ENCODE measurements at places on chromosomes 13 and 19.

DNA sequence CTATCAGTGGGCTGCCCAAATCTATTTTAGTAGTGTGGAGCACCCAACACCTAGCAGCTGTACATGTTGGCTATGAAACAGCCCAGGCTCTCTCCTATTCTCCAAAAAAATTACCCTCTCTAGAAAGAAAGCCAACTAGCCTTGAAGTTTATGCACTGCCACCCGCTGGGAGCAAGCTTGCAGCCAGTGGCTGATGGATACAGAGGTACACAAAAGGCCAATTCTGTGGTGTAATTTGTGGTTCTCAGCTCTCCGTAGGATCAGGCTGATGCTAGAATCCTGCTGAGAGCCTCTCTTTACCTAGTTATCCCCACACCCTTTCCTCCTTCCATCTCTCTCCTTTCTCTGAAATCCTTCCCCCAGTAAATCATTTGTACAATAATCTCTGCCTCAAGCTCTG is 1120.7 kb downstream of the DIAPH3 start:
- peak; percentile 84 for DNase-seq

- DNase-seq = no peak
These were observed 1.6 kb upstream of the TIMM13 start for GRCh38 chr19:2428756-2429711.

GRCh38 chr19:15893477-15893876 is 4.4 kb downstream of the CYP4F2 start:
- no peak for DNase-seq

DNA sequence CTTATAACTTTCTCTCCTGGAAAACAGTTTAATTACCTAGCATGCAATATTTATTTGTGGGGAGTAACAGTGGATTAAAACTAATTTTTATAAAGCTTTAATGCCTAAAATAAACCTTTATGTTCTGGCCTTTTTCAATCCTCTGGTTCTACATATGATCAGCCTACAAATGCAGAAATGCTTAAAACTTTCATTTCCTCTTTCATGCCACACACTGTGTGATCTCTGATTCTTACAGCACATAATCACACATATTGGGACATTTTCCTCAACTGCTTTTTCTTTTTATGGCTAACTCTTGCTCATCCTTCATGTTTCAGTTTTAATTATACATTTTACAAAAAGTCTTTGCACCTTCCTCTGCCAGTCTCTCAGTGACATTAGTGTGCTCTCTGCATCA is 910.8 kb upstream of the SLITRK6 start:
- no peak for DNase-seq

DNA sequence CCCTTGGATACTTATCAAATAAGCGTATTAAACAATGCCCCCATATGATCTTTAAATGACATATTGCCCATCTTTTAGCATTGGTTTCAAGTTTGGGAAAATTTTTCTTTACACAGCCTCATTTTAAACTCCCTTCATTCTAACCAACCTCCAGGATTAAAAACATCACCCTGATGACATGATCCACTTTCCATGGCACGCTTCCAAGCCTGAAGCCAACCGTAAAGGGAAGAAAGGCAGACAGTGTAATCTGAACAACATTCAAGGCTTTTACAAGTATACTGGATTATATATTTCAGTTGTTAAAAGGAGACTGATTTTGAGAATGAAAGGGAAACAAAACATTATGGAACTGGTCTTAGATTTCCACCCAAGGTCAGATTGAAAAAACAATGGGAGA is 1721.9 kb downstream of the OLFM4 start:
- no peak for DNase-seq

DNA sequence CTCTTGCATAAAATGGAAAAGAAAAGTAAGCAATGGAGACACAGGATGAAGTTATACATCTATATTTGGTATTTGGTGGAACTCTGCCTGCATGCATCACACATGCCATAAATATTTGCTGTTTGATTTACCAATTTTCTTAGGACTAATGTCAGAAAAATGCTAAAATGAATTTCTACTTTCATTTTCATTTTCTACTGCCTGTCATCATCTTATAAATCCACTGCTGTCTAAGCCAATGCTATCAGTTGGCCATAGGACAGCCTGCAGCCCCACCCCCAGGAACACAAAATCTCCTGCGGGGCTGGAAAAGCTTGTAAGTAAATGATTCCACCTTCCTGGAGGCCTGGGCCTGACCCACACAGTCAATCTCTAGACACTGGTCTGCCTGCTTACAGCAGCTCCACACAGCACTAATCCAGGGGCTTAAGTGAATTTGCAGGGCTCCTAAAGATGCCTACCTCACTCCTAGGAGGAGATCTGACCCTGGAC is 122.0 kb downstream of the ENOX1 start:
- DNase-seq = peak; percentile 82

GRCh38 chr13:25775986-25776385 is 275.8 kb downstream of the SHISA2 start:
- DNase-seq = no peak

- DNase-seq = no peak
These were observed 14.1 kb downstream of the CFD start for GRCh38 chr19:873561-874041.

DNA sequence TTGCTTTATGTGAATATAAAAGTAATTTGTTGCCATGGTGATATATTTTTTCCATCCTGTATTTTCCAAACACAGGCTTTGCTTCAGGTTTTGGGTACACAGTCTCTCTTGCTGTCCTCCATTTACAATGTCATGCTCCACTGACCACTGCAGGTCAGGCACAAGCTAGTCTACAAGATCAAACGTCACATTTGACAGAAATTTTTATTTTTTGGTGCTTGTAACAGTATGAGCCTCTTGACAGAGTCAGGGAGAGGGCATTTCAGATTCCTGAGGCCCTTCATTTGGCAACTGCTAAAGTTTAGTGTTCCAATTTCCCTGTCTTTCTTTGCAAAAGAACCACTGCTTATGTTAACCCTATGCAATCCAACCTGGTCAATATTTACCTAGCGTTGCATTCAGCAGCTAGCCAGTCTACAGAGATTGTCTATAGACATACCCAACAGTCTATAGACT is 175.0 kb downstream of the RFC3 start:
- DNase-seq = no peak

GRCh38 chr13:30848332-30849027 is 57.6 kb upstream of the MEDAG start:
- DNase-seq = no peak

DNA sequence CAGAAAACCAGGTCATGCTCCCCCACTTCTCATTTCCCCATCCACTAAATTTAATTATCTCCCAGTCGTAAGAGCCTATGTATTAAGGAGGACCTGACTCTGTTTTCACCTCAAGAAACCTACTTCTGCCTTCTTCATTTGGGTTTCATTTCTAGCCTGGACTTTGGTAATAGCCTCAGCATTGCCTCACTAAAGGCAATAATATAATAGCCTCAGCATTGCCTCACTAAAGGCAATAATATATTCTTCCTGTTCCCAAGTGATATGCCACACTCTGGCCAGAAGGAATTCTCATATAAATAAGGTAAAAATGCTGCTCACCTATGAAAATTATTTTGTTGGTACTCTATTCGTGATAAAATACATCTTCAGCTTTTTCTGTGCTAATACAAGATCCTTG is 993.9 kb downstream of the EFNB2 start:
- DNase-seq = no peak

DNA sequence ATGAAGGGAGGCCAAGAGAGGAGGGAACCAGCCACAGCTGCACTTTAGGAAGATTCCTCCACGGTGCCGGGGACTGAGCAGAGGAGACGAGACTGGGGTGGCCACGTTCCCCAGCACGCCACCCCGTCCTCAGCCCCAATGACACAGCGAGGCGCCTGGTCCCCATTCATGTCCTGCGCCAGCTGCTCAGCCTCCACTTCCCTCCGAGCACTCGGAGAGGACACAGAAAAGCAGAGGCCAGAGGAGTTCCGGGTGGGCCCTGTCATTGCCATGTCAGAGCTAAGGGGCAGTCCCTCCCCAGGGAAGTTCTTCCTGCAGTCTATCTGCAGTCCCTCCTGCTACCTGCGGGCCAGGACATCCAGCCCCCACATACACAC is 53.2 kb upstream of the NFIC start:
- DNase-seq = no peak

DNA sequence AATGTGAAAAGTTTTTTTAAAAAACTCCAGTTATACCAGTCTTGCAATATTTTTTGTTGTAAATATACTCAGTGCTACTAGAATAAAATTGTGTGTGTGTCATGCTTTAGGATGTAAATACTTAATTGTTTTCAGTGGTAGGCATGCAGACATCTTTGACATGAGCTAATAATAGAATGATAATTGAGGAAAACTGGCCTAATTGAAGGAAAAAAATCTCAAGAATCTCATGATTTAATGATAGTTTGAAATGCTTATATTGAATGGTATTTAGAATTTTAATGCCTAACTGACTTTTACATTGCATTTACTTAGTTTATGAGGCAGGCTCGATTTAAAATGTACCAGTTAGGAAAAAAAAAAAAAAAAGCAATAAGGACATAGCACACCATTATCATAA is 3.2 kb upstream of the MAB21L1 start:
- DNase-seq = no peak

DNA sequence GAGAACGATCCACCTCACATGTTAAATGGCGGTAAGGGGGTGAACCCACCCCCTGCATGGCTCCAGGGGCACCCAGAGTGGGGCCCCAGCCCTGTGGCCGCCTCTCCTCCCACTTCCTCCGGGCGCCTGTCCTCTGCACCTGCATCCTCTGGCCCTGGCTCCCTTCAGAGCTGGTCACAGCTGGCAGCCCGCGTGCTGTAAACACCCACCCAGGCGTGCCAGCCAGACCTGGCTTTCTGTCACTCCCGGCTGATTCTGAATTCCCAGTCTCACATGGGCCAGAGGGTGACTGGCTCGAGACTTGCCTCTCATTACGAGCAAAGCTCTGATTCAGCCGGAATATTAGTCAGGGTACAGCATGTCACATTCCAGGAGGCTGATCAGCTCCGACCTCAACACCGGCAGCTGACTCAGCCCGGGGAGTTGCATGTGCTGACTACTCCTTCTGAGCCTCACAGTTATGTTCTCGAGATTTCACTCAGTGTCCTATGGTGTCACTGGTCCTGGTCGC is 75.1 kb downstream of the GNG7 start:
- peak; percentile 98 for DNase-seq

- no peak for DNase-seq
These were observed 3.2 kb upstream of the NAT14 start for GRCh38 chr19:55481794-55482155.

DNA sequence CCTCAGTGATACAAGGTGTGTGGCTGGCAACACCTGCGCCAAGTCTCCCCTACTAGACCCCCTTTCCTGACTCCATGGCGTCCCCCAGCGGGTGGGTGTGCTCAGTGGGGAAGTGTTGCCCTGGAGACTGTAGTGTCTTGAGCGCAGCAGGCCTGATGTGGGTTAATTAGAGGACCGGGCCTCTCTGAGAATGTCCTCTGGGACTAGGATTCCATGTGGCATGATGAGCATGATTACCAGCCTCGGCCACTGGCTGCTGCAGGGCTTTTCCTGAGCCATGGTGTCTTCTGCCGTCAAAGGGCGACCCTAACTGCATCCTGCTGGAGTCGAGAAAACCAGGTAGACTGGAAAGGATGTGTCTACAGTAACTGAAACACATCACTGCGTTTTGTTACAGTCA is 28.1 kb downstream of the MICOS13 start:
- DNase-seq = no peak

GRCh38 chr19:38385804-38386257 is 2.0 kb downstream of the GGN start:
- no peak for DNase-seq

DNA sequence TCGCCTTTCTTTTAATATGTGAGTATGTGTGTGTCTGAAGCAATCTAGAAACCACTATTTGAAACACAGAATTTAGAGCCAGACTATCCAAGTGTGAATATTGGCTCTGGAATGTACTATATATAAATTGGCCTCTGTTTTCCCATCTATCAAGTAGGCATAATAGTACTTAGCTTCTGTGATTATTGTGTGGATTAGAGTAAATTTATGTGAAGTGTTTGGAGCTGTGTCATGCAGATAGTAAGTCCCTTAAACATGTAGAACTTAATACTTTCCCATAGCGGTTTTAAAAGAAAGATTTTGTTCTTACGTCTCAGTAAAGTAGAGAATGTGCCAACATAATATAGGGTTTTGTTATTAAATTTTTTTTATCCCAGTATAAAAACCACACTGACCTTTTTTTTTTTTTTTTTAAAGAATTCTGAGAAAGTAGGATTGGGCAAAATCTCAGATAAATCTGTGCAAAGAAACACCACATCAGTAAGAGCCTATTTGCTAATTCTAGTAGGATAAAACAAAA is 432.3 kb downstream of the RFC3 start:
- no peak for DNase-seq

DNA sequence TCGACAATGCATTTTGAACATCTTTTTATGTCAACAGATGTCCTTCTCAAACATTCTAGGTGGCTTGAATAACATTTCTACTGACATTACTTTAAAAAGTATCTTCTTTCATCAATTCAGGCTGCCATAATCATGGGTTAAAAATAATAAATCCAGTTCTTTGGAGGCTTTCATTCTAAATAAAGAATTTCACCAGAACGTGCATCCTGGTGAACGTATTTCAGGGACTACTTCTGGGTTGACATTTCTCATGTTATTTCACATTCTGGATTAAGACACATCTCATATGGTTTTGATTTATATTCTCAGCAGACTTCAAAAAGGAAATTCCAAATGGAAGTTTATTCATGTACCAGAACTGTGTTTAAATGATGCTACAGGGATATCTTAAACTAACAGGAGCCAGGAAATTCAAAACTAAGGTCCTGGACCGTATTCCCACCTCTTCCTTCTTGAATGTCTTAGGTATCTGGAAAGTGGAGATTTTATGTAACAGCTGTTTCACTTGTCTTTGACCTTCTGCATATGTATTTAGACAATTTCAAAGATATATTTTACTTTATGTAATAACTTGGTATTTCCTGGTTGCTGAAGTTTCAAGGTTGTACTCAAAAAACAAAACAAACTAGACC is 107.2 kb downstream of the STARD13 start:
- no peak for DNase-seq

DNA sequence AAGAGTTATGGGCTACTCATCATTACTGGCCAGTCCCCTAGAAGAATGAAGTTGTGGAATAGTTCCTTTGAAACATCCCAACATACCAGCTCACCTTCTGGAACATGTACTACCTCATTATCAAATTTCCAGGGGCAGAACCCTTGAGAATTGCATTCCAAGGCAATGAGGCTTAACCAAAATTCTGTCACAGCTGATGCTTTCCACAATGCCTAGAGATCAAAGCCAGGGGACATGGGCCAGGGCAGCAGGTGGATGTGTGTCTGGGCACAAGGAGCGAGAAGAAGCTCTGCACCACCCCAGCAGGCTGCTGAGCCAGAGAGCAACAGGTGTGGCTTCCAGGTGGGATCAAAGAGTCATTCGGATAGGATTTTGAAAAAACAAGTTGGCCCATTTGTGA is 362.1 kb downstream of the EFNB2 start:
- no peak for DNase-seq

DNA sequence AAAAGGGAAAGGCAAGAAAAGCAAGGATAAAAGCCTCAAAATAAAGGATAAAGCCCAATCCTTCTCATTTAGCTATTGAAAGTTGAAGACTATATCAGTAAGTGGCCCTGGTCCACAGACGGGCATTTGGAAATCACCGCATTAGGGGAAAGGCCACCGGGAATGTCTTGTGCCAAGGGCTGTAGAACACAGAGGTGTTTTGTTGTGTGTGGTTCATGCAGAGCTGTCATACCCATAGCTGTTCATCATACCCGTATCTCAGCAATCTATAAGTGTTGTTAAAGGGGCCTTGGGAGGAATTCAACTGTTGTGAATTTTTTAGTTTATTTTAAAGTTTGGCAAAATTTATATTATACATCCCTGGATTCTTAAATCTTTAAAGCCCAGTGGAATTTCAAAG is 33.0 kb downstream of the DLEU7 start:
- DNase-seq = no peak
